ENCODE measurements at places on chromosomes 6 and 20. TPM values are rescaled to one million over a fixed set of nuclear protein-coding genes. Genes with fewer than 3 reads are reported as not detected.

DNA sequence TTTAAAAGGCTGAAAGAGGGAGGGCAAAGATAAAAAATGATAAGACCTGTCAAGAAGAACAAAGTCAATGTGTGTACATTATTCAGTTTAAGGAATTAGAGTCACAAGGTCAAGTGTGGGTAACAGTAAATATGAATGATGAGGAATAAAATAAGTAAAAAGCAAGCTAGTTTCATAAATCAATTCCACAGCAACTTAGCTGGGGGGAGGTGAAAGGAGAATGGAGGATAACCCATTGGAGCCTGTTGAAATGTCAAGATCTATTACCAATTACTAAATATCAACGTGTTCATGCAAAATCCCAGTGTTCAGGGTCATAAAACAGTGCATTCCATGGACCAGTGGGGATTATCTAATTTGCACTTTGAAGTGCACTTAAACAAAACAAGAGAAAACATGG lies 242.9 kb downstream of the TBX18 start:
- peak; percentile 31 for DNase-seq

GRCh38 chr6:136037876-136038460 lies 186.5 kb downstream of the PDE7B start:
- peak; percentile 56 for DNase-seq

DNA sequence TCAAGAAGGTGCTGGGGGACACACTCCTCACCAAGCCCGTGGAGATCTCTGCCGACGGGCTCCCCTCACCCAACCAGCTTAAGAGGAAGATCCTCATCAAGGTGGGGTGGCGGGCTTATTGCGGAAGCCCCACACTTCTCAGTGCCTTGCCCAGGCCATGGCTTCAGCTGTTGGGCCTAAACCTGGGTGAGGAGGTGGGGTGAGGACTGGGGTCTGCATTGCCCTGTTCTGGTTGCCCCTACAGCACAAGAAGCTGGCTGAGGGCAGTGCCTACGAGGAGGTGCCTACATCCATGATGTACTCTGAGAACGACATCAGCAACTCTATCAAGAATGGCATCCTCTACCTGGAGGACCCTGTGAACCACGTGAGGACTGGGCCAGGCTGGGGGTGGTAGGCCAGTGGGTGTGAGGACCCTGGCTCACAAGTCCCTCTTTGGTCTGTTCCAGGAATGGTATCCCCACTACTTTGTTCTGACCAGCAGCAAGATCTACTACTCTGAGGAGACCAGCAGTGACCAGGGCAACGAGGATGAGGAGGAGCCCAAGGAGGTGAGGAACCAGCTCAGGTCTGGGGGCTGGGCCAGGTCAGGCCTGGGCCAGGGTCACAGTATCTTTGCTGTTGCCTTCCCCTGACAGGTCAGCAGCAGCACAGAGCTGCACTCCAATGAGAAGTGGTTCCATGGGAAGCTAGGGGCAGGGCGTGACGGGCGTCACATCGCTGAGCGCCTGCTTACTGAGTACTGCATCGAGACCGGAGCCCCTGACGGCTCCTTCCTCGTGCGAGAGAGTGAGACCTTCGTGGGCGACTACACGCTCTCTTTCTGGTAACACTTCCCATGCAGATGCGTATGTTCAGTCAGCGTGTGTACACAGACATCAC lies 27.9 kb downstream of the PLCG1 start:
- no peak for DNase-seq

DNA sequence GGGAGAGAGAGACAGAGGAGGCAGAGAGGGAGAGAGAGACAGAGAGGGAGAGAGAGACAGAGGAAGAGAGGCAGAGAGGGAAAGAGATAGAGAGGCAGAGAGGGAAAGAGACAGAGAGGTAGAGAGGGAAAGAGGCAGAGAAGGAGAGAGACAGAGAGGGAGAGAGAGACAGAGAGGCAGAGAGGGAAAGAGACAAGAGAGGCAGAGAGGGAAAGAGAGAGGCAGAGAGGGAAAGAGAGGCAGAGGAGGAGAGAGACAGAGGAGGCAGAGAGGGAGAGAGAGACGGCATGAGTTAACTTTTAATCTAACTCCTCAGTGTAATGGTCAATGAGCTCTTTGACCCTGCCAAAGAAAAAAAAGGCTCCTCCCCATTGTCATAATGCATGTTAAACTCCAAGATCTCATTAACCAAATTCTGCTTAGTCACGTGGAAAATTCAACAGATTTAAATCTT lies 7.1 kb downstream of the ELOVL2 start:
- no peak for DNase-seq

GRCh38 chr6:35642471-35643161 lies 46.1 kb downstream of the FKBP5 start:
- no peak for DNase-seq

GRCh38 chr20:43903953-43904826 lies 10.5 kb upstream of the TOX2 start:
- no peak for DNase-seq

GRCh38 chr20:47498606-47499005 lies 3.1 kb upstream of the NCOA3 start:
- DNase-seq, result no peak

DNA sequence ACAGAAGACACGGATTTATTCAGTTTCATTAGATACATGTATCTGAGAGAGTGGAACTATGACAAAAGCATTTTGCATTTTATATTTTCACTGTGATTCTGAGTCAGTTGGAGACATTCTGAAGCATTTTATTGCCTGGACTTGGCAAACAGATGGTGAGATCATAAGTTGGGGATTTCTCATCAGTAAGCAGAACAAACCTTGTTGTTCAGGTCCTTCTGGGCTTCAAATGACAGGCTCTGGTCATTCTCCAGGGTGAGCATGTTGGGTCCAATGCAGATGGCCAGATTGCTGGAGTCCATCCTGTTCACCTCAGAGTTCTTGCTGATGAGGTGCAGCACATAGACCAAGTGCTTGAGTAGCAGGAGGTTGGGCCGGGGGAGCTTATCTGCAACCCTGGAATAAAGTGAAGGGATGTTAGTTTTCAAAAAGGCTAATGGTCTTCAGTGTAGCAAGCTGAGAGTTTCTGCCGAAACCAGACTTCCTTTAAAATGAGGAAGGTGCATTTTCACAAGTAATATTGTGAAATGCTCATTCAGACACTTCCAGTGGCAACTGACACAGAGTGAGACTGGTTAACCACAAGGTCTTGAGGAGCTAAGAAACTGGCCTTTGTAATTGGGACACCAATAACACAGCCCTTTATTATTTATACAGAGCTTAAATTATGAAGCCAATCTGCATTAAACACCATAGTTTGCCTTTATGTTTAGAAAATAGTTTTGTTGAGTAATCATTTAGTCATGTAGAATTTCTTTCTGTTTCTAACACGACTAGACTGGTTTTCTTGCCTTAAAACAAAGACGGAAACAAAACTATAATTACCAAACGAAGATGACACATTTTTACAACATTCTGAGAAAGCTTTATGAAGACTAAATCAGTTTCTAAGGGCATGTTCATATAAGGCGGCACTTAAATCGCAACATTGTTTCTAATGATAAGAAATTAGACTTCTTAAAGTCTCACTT lies 5.6 kb downstream of the TAGAP start:
- peak; percentile 29 for DNase-seq

DNA sequence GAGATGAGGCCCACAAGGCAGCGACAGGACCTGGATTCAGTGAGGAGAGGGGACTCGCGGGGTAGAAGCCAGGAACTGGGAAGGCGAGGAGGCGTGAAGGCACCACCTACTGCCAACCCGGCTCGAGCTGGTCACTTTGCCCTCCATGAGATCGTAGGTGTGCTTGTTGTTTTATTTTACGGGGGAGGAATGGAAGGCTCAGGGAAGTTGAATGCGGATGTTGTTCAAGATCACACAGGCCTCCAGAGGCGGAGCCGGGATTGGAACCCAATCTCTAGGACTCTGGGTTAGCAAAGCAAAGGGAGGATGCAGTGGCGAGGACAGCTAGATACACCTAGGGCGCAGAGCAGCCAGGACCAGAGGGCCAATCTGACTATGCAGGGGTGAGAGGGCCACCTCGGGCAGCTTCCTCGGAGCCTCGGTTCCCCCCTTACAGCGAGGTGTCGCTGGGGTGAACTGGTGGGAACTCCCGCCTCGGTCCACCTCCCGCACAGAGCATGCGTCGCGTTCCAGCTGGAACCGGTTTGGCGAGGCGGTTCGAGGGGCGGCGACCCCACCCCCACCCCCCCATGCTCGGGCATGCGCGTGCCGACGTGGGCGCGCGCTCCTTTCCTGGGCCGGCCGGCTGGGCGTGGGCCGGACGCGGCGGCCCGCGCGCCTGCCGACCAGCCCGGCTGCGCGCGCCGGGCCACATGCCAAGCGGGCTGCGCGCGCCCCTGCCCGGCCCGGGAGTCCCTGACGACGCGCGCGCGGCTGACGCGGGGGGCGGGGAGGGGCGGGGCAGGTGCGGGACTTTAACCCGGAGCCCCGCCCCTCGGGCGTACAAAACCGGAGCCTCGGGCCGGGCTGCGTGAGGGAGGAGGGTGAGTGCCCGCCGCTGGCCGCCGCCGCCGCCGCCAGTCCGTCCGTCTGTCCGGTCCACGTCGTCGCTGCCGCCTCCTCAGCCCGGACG lies 80.4 kb upstream of the MYL9 start:
- peak; percentile 65 for DNase-seq

GRCh38 chr6:20444786-20445271 lies 43.1 kb downstream of the E2F3 start:
- no peak for DNase-seq

DNA sequence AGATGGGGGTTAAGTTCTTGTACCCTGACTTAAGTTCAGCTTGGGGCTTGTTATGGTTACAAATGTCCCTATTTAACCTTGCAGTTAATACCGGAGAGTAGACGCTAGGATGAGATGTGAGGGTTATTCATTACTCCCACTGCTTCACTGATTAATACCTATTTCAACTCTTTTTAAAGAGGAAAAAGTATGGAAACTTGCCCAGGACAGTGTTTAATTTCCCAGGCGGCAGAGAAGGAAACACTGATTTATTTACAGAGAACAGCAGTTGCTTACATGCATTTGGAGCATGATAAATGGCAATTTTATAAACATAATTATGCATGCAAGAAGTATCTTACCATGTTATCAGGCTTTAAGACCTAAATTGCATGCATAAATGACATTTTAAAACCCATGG lies 137.7 kb downstream of the RCAN2 start:
- no peak for DNase-seq

DNA sequence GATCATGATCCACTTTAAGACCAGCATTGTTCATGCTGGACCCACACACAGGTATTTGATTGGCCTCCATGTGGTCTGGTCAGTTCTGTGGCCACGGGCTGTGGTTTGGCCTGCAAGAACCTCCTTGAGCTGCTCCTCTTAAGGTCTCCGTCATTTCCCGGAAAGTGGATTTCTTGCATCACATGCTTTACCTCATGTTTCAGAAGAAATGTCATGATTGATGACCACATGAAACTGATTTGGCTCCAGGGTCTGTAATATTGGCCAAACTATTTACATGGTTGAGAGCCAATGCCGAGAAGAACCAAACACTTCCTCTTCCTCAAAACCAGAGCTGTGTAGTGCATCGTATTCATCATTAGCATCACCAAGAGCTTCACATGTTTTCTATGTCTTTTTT lies 13.2 kb upstream of the RSPH3 start:
- peak; percentile 89 for DNase-seq

DNA sequence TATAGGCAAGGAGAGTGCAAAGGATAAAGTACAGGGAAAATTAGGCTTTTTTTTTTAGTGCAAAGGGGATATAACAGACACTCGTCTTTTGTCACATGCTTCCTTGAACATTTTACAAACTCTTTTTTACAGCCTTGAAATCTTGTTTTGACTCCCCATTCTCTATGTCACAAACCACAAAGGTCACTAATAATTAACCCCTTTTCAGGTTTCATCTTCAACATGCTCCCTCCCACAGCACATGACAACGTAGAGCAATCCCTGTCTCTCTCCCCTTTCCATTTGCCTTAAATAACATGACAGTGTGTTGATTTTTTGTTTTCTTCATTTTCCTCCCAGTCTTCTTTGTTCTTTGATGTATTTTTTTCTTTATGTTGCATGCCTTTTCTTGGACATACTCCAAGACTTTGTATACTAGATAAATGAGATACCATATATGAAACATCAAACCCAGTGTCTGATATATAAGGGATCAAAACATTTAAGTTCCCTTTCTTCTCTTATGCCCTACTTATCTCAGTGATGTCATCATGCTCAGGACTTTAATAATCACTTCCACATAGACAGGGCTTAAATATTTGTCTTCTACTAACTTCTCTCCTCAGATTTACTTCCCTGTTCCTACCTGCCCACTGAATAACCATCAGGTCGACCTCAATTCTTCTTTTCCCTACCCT lies 378.7 kb upstream of the HSF2 start:
- no peak for DNase-seq

DNA sequence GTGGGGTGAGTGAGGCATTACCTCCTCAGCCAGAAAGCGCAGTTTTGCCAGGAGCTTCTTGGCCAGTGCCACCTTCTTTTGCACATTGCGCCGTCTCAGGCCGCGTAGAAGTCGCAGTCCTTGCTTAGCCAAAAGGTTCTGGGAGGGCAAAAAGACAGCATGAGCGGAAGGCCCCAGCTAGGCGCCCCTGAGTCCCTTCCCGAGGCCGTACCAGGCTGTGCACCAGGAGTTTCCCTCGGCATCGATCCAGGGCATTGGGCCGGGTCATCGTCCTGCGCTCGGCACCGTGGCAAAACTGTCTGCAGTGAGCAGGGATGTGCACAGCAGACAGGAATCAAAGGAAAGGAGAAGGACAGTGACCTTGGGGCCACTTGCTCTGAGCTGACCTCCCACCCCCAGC lies 20.2 kb upstream of the SPAG4 start:
- no peak for DNase-seq

DNA sequence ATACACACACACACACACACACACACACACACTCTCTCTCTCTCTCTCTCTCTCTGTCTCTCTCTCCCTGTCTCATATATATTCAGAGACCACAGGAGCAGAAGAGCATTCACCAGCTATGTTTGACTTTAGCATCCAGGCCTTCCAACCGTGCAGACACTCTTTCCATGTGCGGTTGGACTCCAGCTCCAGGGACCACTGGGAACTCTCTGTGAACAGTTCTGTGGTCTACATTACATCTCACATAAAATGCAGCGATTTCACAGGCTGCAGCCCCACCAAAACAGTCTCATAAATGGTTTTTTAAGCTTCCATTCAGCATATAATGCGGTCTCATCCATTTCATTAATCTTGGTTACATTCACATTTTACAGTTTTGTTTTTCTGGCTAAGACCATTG lies 508.4 kb upstream of the SULF2 start:
- no peak for DNase-seq

GRCh38 chr6:137495703-137496336 lies 1.6 kb upstream of the OLIG3 start:
- DNase-seq, result no peak

DNA sequence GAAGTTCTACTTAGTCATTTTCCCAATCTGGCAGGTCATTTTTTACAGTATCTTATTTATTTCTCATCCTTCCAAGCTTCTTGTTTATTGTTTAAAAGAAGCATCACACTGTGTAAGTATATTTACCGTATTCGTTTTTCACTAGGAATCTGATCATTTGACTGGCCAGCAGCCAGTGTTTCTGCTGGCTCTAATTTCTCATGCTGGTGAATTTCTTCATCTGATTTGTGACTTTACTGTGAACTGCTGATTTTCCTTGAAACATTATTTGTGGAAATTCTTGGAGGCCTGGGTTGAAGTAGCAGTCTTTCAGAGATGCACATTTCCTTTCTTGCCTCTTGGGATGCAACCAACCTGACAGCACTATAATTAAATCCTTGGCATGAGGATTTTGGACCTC lies 65.9 kb downstream of the PREP start:
- DNase-seq, result no peak

The NRSN2 gene
- 64.0 TPM for total RNA-seq

The COL11A2 gene
- total RNA-seq, result 1.3 TPM

The GRIK2 gene
- 2.5 TPM for total RNA-seq

The BPIFB2 gene
- not detected for total RNA-seq

The ULBP1 gene
- 8.8 TPM for total RNA-seq

The ROS1 gene
- not detected for total RNA-seq

The TGM3 gene
- not detected for total RNA-seq

The TNFAIP3 gene
- 16.8 TPM for total RNA-seq
